ENCODE measurements at places on chromosomes 2 and 18.

- DNase-seq = no peak
Measured at GRCh38 chr2:143692162-143692561, 562.9 kb downstream of the ARHGAP15 start.

DNA sequence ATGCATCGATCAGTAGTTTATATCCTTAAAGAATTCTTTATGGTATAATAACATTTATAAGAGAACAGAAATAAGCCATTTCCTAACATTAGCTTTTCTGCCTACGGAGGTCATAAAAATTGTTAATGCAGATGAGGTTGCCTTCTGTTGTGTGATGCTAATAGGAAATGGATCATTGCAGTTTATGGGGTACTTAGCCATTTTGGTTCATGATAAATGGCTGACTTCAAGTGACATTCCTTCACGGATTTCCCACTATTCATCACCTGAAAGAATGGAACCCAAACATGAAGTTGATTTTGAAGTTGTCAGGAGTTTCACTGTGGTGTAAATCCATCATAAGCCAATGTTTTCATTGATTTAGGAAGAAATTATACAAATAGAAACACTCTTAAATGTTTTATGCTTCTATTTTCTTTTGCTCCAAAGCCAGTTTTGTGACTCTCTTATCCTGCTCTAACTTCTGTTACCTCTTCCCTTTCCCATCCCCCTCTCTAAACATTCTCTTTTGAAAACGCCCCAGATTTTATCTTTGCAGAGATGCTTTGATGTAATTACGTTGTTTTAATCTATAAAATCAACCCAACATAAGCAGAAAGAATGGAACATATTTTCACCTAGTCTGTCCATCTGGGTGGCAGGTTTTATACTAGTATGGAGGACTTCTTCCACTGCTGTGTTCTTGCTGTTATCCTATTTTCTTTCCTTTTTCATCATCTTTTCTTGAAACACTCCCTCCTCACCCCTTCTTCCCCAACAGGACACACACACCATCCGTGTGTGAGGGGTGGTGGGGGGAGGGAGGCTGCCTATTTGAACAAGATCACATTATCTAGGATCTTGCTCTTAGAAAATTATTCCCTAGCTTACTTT, 58.2 kb downstream of the GREB1L start:
- no peak for DNase-seq

GRCh38 chr2:95275601-95276243, 1.5 kb downstream of the PROM2 start:
- no peak for DNase-seq

- DNase-seq = no peak
Measured at GRCh38 chr2:15738943-15739342, 147.3 kb downstream of the DDX1 start.

DNA sequence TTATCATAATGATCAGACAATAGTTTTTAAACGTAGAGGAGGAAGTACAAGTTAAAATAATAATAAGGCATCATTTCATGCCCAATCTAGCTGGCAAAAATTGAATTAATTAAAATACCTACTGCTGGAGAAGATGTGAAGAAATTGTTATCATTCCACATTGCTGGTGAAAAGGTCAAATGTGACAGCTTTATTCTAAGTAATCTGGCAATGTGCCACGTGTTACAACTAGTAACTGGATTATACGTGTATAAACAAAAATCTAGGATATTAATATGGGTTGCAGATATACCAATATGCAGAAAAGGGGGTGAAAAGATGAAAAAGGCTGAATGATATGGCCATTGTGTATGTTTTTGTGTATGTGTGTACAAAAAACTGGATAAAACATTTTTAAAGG, 32.4 kb downstream of the SMAD2 start:
- no peak for DNase-seq

GRCh38 chr18:63997041-63997440, 27.2 kb downstream of the SERPINB8 start:
- no peak for DNase-seq

DNA sequence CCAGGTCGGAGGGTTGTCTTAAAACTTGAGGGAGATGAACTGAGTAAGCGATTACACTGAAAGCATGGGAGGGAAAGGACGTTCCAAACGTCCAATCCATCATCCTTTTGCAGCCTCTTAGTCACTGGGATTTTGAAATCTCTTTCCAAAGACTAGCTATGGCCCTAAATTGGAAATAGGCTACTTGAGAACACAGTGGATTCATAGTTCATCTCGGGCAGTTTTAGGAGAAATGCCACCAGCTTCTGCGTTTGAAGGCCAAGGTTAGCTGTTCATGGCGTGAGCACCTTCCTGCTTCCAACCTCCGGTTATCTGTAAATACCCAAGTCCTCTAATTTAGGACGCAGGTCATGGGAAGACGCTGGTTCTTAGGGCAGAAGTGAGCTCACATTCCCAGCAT, 821 bp upstream of the EML6 start:
- DNase-seq = no peak

GRCh38 chr2:217775920-217776503, 226.8 kb downstream of the TNS1 start:
- no peak for DNase-seq

DNA sequence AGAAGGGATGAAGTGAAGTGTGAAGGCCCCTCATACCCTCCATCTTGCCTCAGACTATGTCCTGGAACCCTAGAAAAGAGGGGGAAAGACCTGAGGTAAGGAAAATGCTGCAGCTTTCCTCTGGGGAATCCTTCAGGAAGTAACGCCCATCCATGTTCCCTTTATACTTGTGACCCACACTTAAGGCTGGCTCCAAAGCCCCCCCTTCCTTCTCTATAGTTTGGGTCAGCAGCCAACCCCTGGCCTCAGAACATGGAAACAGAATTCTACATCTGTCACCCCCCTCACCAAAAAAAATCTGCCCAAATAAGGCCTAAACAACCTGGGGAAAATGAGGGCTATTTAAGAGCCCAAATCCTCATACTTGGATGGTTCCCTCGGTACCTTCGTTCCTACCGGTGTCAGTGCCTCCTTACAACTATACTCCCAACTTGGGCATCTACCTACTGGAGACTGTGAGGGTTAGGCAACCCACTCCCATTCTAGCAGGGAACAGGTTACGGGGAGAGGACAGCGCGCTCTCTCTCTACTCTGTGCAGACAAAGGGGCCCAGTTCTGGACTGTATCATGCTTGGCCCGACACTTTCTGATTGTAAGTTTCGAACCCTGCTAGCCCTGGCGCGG, 689 bp downstream of the OST4 start:
- no peak for DNase-seq

DNA sequence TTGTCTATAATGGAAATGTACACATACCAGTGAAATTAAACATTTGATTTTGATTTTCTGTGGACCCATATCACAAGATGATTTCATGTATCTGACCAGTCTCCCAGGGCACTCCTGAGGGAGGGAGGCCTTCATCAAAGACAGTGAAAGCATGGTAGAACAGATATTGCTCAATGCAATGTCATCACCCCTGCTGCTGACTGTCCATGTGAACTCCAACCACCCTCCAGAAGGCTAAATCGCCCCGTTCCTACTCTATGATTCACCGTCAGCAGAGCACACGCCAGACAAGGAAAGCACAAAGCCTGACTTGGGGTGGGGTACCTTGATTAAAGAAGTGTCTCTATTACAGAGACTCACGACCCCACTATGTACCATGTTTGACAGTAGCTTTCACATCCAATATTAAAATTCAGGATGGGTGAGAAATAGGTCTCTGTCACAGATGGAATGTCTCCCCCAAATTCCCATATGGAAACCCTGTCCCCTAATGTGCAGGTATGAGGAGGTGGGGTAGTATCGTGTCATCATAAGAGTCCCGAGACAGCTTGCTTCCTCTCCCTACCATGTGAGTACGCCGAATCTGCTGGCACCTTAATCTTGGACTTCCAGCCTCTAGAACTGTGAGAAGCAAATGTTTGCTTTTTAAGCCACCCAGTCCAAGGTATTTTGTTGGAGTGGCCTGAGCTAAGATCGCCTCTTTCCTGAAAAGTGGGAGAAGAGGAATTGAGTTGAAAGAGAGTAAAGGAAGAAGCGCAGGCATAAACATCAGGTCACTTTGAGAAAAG, 42.4 kb downstream of the CYB5A start:
- DNase-seq = no peak

GRCh38 chr2:23269747-23270146, 115.2 kb upstream of the KLHL29 start:
- no peak for DNase-seq
